EH (cell line): ENCODE measurements at places on chromosomes 7 and 10.

DNA sequence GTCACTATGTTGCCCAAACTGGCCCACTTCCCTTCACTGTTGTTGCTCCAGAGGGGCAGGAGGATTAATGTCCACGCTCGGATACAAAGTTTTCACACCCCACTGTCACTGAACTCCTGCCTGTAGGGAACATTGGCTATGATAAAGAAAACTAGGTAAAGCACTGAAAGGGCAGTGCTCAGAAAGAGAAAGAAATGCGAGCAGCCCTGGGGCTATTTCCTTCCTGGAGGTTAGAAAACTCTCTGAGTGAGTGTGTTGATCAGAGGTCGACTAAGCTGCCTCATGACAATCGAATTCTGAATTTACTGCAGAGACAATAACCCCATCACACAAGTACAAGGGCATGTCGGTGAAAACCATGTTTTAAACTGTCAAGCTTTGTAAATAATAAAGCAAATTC is 227.2 kb upstream of the PITRM1 start:
- peak; percentile 43 for DNase-seq

DNA sequence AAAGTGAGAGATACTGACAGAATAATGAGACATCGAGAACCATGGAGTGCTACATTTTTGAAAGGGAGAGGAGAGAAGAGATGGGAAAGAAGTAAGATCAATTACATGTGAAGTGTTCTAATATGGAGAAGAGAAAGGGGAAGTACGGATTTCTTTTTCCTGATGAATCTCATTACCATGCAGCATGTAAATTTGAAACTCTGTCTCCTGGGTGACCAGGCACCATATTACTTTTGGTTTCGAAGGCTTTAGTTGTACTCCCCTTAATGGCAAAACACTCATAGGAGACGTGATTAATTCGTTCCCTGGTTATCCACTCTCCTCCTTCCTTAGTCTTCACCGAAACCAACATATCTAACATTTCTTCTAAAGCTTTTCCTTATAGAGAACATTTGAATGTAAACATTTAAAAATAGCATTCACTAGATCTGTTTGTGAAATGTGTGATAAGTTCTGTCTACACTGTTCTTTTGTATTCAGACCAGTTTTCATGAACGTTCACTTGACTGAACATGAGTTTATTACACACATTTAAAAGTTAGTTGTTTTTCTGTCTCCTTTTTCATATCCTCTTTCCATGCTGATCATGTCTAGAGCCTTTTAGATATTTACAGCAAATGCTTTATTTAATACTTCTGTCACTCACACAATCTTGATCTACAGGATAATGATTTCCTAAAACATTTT is 80.2 kb upstream of the MSRB2 start:
- no peak for DNase-seq

DNA sequence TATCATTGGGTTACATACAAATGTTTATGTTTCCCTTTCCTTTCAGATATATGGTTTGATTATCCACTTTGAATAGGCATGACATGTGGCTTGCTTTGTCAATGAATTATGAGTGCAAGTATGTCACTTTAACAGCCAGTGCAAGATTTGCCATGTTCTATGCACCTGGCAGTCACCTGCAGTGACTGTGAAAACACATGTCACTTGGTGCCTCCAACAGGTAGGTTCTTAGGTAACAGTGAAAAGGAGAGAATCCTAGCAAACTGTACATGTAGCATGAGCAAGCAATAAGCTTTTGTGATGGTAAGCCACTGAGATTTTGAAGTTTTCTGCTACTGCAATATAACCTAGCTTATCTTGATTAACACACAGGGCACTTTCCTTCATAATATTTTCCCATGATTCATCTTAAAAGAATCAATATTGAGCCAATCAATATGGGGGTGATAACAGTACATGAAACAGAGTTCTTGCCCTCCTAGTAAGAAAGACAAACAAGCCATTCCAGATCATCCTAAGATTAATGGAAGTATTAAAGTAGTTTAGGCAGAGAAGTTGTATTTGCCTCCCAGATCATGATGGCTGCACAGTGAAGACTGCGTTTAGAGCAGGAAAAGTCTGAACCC is 7.9 kb upstream of the RALA start:
- no peak for DNase-seq

DNA sequence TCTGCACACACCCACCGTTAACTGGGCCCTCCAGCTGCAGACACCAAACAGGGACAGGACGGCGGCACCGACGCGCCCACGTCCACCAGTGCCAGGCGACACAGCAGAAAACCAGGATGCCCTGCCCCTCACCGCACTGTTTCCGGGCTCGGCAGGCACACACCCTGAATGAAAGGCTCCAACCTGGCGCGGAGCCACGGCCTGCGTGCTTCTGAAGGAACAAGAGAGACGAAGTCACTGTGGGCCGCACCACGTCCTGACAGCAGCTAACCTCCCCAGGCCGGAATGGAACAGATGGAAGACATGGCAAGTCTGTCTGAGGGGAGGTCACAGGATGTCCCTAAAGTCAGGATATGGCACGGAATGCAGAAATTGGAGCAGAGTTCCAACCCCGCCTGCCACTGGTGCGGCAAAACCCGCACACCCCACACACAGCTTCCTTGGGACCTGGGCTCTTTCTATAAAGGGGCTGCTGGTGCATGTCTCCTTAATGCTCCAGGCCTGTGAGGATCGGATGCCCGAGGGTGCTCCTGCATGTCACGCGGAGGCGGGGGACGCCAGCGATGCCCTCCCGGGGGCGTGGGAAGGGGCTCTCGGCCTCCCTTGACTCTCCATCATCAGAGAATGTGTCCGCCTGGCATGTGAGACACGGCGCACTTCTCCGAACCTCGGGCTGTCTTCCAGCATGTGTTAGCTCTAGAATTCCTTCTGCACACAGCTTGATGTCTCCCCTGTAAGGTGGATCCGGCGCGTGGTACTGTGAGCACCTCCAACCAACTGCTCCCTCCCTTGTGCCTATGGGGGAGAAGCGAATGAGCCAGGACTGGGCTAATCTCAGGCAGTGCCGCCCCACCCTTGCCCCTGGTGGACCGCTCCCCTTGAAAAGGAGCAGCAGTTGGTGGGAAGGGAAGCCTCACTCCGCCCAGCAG is 3.9 kb upstream of the GPER1 start:
- no peak for DNase-seq
